ENCODE measurements at places on chromosomes 16 and 17.
A peak's percentile ranks its signal among the peaks of the same experiment; 100 is the strongest.

DNA sequence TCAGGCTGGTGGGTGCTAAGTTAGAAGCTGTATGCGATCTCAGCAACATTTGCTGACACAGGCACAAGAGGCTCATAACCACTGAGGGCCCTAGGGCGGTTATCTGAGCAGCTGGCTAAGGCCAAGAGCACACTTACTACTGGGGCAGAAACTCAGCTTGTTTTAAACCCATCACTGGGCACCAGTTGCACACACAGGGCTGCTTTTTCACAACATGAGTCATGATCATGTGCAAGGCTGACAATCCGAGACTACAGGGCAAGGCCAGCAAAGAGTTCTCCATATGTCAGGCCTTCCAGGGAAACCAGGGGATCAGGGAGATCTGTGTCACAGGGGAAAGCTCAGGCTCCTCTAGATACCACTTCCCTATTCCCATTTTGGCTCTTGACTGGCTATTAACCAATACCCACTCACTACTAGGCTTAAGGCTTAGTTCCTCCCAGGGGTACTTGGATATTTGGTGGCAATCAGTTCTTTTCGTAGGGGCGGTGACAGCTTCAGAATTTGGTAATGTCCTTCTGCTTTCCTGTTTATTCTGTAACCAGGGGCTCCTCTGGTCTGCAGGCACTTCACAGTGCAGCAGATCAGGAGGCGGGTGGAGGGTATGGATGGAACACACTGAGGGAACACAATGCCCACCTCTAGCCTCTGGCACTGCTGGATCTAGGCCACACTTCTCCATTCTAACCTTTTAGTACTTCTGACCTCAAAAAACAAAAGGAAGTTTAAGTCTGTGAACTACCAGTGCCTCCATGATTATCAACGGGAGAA, 44.9 kb upstream of the ERN1 start:
- DNase-seq: no peak

DNA sequence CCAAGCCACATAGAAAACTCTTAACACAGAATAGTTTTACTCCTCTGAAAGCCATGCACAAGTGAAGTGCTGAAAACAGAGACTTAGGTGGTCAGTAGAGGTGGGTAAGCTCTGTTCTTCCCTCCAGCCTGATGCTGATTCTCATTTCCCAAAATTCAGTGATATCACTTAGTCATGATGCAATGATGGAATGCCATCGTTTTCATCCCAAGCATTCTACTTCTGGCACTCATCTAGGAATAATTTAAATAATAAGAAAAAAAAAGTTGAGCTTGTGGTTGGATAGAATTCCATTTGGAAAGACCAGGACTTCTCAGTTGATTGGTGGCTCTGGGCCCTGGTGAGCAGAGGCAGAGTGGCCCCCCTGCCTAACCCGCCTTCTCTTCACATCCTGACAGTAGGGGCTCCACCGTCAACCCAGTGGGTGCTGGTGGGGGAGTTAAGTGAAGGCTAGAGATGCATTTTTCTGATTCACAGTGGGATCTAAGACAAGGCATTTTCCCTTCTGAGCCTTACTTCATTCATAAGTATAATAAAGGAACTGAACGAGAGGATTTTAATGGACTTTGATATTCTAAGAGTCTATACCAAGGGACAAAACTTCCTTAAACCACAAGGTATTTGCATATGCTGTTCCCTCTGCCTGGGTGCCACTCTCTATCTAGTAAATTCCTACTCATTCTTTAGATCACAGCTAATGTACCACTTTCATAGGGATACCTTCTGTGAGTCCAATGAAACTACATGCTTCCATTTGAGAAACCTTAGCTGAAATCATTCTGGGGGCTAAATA, 310.3 kb upstream of the DYNLRB2 start:
- no peak for DNase-seq

GRCh38 chr16:73054813-73055482, 7.0 kb upstream of the ZFHX3 start:
- DNase-seq: no peak

DNA sequence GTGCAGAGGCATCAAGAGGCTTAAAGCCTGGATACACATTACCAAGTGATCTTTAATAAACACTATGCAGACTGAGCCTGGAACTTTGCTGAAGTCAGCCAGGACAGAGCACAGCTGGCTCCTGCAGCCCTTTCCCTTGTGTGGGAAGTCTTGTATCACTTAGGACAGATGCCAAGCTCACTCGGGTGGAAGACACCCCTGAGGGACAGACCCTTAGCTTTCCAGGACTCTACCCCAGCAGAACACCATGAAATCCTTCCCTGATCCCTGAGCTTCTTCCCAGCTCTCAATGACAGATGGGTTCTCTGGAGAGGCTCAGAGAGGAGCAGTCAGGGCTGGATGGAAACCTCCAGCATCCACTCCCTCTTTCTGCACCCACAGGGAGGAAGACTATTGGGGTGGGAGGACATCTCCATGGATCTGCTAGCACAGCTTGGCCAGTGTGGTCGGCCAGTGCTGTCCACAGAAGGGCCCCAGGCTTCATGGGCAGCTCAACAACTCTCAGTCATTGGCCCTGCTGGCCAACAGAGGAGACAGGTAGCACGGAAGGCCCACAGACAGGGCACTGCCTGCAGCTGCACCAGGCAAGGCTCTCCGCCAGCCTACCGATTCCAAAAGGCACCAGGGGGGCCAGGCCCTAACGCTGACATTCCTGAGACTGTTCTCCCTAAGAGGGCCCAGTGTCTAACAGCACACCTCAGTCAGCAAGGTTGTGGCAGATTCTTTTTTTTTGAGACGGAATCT, 15.9 kb downstream of the RAB5C start:
- no peak for DNase-seq

DNA sequence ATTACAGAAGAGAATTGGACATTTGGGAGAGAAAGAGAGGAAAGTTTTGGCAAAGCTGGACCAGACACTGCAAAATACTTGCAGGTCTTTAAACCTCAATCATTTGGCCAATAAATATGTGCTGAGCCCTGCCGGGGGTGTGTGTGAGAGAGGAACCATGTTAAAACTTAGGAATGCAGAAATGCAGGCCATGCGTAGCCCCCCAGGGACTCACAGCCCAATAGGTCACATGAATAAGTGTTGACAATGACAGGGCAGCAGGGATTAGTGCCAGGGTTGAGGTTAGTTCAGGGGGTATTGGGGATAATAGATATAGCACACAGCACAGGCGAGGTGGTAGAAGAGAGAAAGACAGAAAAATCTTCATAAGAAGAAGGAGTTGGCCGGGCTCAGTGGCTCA, 113.3 kb upstream of the ADAMTS18 start:
- DNase-seq: no peak

DNA sequence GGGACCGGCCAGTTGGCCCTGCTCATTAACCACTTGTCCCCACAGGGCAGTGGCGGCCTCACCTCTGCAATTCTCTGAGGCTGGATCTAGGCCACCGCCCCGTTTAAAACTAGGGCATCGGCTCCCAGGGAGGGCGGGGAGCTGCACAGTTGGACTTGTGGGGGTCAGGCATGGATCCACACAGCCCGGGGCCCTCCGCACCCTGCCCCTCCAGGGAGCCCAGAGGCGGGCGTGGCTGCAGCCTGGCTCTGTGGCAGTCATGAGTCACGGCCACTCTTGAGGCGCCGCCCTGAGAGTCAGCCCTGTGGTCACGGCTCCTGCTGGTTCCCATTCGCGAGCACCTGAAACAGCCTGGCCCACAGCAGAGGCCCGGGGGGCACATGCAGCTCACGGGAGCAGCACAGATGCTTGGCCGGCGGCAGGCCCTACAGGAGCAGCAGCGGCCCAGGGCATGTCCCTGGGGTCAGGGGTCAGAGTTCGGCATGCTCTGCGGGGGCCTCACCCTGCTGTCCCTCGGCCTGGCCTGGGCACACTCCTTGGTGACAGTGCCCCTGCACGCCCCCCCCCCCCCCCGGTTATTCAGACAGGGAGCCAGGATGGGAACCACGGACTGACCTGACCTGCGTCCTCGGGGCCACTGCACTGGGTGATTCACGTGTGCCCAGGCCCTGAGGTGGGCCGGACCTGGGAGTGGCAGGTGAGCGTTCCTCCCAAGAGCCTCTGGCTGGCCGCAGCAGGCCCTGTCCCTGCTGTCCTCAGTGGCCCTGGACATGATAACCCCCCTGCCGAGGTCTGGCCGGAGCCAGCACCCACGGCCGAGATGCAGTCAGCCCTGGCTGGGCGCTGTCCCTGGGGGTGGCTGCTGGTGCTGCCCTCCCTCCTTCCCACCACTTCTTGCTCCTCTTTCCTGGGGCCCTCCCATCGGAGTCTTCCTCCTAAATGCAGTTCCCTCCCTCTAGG, 8.2 kb downstream of the CAPN15 start:
- DNase-seq: no peak

GRCh38 chr17:80832266-80832676, 159.4 kb upstream of the CHMP6 start:
- DNase-seq: no peak

DNA sequence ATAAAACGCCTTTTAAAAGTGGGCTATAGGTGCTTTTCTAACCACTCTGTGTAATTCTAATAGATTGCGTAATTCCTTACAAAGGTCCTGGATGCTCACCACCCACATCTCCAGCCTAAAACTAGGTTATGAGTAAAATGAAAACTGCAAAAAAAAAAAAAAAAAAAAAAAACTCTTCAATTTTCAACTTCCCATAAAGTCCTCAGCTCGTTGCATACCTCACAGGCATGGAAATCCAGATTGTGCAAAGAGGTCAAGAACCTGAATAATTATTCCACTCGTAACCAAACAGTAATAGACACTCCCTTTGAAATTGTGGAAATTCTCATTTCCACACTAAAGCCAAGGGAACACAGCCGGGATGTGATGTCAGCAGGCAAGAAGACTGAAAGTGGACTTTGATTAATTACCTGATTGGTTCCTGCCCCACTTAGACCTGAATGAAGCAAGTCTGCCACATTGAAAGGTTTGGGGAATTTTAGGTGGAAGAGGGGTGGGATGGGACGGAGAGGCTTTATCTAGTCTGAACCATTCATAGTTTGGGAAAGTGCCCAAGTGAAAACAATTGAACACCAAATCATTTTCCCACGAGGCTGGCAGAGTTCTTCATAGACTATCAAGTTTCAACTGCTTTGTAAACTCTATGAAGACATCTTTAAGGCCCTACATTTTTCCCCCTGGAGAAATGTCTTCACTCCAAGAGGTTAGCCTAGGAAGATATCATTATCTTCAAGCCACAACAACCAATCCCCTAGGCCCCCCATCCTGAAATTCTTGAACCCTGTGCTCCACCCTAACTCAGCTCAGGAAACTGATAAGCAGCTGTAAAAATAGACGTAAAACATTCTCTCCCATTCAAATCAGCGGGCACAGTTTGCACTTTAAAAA, 49.1 kb upstream of the TANC2 start:
- no peak for DNase-seq

DNA sequence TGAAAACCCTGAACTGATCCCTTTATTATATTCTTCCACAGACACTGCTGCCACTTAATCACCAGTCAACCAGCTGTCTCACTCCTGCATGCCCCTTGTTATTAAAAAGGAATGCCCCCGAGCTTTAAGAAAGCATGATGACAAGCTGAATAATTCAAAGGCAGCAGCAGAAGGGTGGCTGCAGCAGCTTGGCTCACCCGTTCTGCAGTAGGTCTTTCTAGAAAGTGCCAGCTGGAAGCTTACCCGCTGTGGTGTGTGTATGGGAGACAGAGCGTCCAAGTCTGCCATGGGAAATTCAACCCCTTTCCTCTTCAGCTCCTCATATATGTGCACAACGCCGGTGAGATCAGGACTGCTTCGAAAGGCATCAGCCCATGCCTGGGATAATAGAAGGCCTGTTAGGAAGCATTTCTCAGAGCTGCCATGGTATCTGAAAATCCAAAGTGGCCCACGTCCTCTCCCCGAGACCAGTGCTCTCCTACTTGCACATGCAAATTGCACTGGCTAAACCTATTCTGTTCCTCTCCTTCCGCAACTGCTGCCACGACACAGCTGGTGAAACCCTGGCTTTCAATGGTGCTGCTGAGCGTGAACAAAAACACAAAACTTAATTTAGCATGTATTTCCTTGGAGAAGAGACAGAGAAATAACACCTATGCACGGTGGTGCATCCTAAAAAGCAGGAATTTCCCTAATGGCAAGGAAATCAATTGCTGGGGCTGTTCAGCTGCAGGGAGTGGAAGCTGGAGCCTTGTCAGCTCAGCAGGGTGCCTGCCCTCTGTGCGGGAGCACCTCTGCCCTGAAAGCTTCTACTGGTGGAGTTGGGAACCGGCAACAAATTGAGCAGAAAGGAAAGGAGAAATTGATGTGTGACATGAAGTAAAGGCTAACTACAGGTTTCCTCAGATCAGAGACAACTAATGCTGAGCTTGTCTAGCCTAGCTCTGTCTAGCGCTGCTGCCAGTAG, 47.9 kb upstream of the SREBF1 start:
- no peak for DNase-seq

GRCh38 chr17:76273445-76274111, 8.4 kb downstream of the UBALD2 start:
- DNase-seq: no peak

DNA sequence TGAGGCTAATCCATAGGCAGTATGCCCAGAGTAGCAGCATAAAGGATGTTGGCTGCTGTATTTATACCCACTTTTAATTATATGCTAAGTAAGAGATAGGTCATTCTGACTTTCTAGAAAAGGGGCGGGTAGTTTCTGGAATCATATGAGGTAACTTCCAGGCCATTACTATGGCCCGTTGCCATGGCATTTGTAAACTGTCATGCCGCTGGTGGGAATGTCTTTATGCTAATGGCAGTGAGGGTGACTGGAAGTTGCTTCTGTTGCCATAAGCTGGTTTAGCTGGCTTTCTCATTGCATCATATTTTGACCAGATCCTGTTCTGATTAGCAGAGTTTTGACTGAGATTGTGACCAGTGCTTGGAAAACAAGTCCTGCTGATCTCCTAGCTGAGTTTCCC, 929.6 kb upstream of the CDH8 start:
- no peak for DNase-seq

DNA sequence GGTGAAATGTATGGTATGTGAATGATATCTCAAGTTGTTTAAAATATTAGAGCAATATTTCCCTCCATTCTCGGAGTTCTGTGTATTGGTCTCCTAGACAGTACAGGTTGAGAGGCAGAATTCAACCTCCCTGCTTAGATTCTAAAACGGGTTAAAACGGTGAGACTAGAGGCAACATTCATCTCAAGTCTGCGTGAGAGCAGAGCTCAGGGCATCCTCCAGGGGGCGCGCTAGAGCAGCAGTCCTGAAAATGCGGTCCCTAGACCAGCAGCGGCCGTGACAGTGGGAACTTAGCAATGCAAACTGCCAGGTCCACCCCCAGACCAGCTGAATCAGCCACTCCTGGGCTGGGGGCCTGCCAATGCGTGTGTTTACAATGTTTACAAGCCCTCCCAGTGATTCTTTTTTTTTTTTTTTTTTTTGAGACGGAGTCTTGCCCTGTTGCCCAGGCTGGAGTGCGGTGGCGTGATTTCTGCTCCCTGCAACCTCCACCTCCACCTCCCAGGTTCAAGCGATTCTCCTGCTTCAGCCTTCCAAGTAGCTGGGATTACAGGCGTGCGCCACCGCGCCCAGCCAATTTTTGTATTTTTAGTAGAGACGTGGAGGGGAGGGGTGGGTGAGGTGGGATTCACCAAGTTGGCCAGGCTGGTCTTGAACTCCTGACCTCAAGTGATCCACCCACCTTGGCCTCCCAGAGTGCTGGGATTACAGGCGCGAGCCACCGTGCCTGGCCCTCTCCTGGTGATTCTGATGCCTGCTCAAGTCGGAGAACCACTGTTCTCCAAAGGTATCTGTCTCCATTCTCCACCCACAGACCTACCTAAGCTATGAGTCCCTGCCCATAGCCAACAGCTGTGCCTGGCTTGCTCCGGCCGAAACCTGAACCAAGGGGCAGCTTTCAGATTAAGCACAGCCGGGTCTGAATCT, 24.2 kb downstream of the KLHL36 start:
- peak; percentile 68 for DNase-seq
